Type B pancreatic cell (in vitro differentiated cells): ENCODE measurements at places on chromosomes 6 and 20. TPM values are rescaled to one million over a fixed set of nuclear protein-coding genes. Genes with fewer than 3 reads are reported as not detected.

DNA sequence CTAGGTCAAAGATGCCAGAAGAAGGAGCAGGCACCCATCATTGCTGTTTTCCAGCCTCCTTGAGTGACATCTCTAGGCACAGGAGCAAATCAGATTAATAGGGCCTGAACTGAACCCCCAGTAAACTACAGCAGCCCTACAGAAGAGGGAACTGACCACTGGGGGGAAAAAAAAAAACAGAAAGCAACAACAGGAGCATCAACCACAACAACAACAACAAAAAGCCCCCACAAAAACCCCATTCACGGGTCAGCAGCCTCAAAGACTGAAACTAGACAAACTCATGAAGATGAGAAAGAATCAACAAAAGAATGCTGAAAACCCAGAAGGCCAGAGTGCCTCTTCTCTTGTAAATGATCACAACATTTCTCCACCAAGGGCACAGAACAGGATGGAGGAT is 537.4 kb upstream of the BTBD3 start:
- DNase-seq: no peak

DNA sequence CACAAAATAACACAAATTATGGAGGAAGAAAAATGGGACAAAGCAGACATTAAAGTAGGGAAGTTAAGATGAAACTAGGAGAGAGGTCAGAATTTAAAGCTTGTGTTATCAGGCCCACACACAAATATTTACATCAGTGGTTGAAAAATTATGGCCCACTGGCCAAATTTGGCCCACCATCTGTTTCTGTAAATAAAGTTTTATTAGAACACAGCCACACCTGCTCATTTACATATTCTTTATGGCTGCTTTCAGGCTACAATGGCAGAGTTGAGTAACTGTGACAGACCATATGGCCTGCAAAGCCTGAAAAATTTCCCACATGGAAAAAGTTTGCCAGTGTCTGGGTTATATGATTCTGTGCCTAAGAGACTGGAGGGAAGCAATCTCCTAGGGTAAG is 49.0 kb downstream of the SLC22A23 start:
- no peak for DNase-seq

DNA sequence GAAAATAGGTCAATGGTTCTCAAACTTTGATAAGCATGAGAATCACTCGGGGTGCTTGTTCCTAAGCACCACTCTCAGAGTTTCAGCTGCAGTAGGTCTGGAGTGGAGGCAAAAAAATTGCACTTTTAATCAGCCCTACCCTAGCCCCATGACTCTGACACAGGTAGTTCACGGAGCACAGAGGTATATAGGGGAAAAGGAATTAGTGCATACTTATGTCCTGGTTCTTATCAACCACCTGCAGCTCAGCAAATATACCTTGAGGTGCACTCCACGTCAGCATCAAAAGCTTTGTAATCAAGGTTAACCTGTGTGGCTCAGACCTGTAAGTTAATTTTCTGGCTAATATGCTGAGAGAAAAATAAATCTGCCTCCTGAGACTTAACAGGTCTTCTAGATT is 138.8 kb upstream of the HMGN3 start:
- no peak for DNase-seq

- no peak for DNase-seq
Observed at GRCh38 chr6:85684133-85684808, 41.6 kb upstream of the SYNCRIP start.

DNA sequence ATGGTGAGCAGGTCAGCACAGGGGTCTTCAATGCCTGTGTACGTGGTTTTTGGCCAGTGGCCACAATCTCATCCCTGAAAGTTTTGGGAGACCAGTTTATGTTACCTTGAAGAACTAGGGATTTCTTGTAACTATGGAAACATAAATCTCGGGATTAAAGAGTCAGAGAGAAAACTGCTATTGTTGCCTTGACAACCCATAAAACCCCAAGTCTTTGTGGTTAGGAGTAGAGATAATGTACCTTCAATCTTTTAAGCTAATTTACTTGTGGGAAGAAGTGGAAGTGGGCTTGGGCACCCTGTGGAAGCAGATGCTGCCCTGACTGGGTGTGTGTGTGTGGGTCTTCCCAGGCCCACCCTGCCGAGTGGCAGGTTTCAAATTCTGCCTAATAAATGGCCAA is 46.1 kb upstream of the ZNF831 start:
- no peak for DNase-seq

The CGA gene
- total RNA-seq: 0.43 and 30.3 TPM in 2 replicates

The INSM1 gene
- 36.0 and 70.2 TPM in 2 replicates for total RNA-seq

The TAAR9 gene
- not detected in 2 replicates for total RNA-seq

The ADGRF4 gene
- total RNA-seq: 0.87 and 2.3 TPM in 2 replicates
